HCEC 1CT (cell line): ENCODE measurements at places on chromosomes 16 and 17.

- DNase-seq, result peak; percentile 60
These were observed 4.0 kb downstream of the BECN1 start for GRCh38 chr17:42819939-42820535.

GRCh38 chr17:4509401-4509800, 10.7 kb downstream of the SPNS2 start:
- no peak for DNase-seq

GRCh38 chr17:28466521-28467048, 6.9 kb upstream of the SLC13A2 start:
- no peak for DNase-seq

- DNase-seq, result no peak
These were observed 16.2 kb upstream of the NOG start for GRCh38 chr17:56577190-56577842.

GRCh38 chr16:49023050-49023449, 258.6 kb downstream of the CBLN1 start:
- peak; percentile 81 for DNase-seq

DNA sequence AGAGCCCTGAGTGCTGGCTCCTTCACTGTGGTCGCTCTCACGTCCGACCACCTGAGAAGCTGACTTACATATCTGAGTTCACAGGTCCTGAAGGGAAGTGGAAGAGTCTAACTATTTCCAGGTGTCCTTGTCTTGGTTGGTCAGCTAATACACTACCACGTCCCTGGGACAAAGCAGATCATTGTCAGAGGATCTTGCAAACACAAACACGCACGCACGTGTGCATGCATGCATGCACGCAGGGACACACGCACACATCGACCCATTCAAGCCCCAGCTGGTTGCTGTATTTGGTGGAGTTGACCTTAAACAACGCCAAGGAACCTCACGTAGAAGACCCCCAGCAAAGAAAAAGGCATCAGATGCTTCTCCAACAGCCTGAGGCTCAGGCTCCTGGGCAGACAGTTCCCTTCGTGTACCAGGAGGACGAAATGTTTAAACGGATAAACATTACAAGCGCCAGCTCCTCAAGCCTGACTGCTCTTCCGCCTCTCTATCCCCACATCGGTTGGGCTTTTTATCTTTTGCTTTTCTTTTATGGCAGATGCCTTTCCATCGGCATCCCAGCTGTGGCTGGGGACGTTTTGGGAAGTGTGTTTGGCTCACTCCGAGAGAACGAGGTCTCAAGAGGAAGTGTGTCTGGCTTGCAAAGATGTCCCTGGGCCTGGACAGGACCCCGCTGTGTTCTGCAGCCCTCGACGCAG, 95.8 kb downstream of the TBC1D16 start:
- DNase-seq, result no peak

GRCh38 chr17:57987581-57988300, at the start of gene VEZF1:
Gene VEZF1 (minus strand): TSS chr17:57988254. CDS start chr17:57988111, 143 bp downstream.
- DNase-seq, result peak; percentile 72

- no peak for DNase-seq
These were observed 30.1 kb upstream of the SHCBP1 start for GRCh38 chr16:46651305-46651704.

DNA sequence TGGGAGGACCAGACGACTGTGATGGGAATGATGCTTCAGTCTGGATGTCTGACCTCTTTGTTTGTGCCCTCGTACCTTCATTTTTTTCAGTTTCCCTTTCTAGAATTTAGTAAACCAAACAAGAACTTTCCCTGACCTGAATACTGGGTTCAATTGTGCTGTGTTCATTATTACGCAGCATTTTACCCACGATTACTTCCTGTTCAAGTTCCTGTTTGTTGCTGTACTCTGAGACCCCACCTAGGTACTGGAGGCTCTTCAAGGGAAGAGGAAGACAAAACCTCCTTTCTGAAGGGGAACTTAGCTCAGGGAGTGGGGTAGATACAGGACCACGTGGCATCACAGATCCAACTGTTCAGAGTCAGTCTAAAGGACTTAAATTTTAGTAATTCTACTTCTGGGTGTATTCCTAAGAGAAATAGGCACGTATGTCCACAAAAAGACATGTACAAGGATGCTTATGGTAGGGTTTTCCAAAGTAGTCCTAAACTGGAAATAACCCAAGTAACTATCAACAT, 9.2 kb upstream of the PRKCB start:
- no peak for DNase-seq
